Suprapubic skin (tissue), 4 donors: ENCODE measurements at places on chromosomes 3 and 15. TPM values are rescaled to one million over a fixed set of nuclear protein-coding genes. Genes with fewer than 3 reads are reported as not detected.
A peak's percentile ranks its signal among the peaks of the same experiment; 100 is the strongest.

DNA sequence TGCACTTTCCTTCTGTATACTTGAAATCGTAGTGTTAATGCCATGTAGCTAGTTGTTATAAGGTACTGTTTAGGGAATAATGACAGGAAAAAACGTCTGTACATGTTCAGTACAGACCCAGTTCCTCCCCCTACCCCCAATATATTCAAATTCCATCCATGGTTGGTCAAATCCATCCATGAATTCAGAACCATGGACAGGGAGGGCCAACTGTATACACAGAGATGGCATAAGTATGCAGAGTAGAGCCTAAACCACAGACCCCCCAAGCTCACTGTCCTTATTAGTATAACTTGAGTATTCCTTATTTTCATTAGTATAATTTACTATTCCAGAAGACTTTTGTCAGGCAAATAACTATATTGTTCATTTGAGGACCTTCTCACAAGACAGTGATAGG, 51.2 kb upstream of the ADAMTS17 start:
- H3K27ac ChIP-seq, result no peak overlapping the region
- no peaks in the 10 kb centered on the region for H3K27me3 ChIP-seq
- no peak overlapping the region for H3K4me3 ChIP-seq
- H3K36me3 ChIP-seq, result no peaks in the 10 kb centered on the region
- no peaks in the 10 kb centered on the region for H3K4me1 ChIP-seq

GRCh38 chr15:83372434-83372891, 74.7 kb upstream of the SH3GL3 start:
- peaks cover 50% of the 10 kb centered on the region for H3K27me3 ChIP-seq
- H3K36me3 ChIP-seq, result no peaks in the 10 kb centered on the region
- H3K4me3 ChIP-seq, result no peak overlapping the region
- DNase-seq, result no peak
- peaks cover 5% of the 10 kb centered on the region for H3K4me1 ChIP-seq

DNA sequence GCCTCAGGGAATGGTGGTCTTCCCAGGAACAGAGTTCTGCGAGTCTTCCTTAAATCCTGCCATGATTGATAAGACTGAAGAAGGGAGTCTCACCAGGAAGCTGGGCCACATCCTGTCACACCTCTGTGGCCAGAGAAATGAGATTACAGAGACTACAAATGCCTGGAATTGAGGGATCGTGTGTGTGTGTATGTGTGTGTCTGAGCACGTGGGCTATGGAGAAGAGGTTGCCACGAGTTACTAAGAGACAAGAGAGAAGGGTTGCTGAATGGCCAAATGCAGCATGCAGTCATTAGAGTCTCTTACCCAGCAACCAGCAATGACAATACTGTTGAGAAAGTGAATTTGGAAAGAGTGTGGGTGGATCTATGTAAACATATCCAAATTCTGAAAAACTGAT, 443.1 kb downstream of the MFSD1 start:
- no peaks in the 10 kb centered on the region for H3K27me3 ChIP-seq
- H3K4me3 ChIP-seq, result no peak overlapping the region
- H3K36me3 ChIP-seq, result no peaks in the 10 kb centered on the region
- no peak for DNase-seq
- H3K4me1 ChIP-seq, result no peaks in the 10 kb centered on the region

- H3K36me3 ChIP-seq, result no peaks in the 10 kb centered on the region
- no peak for DNase-seq
- no peak overlapping the region for H3K27ac ChIP-seq
- peaks cover 20% of the 10 kb centered on the region for H3K4me1 ChIP-seq
- no peak overlapping the region for H3K4me3 ChIP-seq
Observed at GRCh38 chr15:84926491-84927230, 42.2 kb downstream of the SLC28A1 start.

DNA sequence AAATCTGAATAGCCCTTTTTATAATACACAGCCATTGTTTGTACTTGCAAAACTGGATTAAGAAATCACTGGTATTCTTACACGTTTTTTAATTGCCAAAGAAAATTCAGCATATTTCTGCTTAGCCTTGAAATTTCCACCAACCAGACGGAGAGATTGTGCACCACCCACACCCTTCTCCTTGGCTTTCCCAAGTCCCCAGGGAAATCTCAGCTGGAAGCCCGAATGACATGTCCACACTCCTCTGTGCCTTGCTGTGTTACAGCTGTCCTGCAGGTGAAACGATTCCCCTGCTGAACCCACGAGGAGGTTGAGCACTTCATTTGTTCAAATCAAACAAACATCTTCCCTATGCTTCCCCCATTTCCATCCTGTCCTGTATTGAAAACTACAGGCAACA, 49.6 kb upstream of the PPARG start:
- DNase-seq, result peak; percentile 71
- peaks cover 7% of the 10 kb centered on the region for H3K4me1 ChIP-seq
- no peaks in the 10 kb centered on the region for H3K27me3 ChIP-seq
- no peaks in the 10 kb centered on the region for H3K36me3 ChIP-seq
- no peak overlapping the region for H3K27ac ChIP-seq

DNA sequence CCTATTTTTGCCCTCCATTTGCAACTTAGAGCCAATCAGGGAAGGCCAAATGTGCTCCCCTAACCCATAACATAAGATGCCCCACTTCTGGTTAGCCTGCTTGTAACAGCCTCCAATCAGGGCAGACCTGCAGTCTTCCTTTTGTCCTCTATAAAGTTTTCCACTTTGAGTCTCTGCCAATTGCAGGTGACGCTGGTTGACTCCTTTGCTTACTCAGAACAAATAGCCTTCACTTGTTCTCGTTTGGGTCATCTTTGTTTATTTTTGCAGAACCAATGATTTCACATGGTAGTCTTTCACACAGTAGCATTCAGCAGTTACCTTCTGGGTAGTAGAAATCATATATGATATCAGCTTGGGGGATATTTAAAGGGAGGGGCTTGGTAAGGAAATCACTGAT, 225.6 kb downstream of the MINAR1 start:
- no peak overlapping the region for H3K4me3 ChIP-seq
- H3K36me3 ChIP-seq, result no peaks in the 10 kb centered on the region
- no peaks in the 10 kb centered on the region for H3K4me1 ChIP-seq
- DNase-seq, result no peak
- H3K27me3 ChIP-seq, result no peaks in the 10 kb centered on the region

GRCh38 chr3:63864965-63865327, 1.3 kb downstream of the ATXN7 start:
- H3K27ac ChIP-seq, result peak overlapping the region; percentile 88
- H3K36me3 ChIP-seq, result peaks cover 5% of the 10 kb centered on the region
- peaks cover 31% of the 10 kb centered on the region for H3K4me1 ChIP-seq

DNA sequence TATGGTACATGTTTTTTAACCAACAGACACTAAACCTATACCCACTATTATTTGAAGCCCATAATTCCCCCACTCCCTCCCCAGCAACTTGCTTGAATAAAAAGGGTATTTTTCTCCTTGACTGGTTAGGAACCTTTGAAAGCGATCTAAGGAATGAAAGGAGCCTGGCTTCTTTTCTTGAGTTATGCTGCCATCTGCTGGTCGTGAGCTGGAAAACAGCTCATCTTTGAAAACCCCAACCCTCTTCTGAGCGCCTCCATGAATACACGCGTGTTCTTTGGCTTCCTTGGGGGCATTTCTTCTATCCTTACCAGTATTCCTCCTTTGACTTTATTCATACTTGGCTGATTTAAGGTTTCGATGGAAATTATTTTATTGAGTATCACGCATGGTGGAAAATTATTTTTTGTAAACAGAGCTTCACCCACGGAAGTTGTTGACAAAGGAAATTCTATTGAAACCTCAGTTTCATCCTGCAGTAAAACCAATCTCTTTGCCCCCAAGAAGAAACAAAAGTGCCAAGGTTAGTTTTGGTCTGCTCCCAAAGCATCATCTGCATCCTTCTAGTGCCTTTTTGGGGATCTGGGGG, 171.6 kb downstream of the SV2B start:
- no peaks in the 10 kb centered on the region for H3K36me3 ChIP-seq
- no peak overlapping the region for H3K27ac ChIP-seq
- H3K4me3 ChIP-seq, result no peak overlapping the region
- H3K27me3 ChIP-seq, result no peaks in the 10 kb centered on the region
- no peaks in the 10 kb centered on the region for H3K4me1 ChIP-seq
- no peak for DNase-seq

- DNase-seq, result no peak
- H3K4me1 ChIP-seq, result peaks cover 7% of the 10 kb centered on the region
- H3K4me3 ChIP-seq, result no peak overlapping the region
Observed at GRCh38 chr15:34501131-34501530, 63.5 kb upstream of the GOLGA8A start.

GRCh38 chr3:18716821-18717220, 291.7 kb upstream of the SATB1 start:
- H3K27me3 ChIP-seq, result no peaks in the 10 kb centered on the region
- peaks cover 4% of the 10 kb centered on the region for H3K4me1 ChIP-seq
- H3K27ac ChIP-seq, result no peak overlapping the region
- no peaks in the 10 kb centered on the region for H3K36me3 ChIP-seq
- no peak for DNase-seq
- no peak overlapping the region for H3K4me3 ChIP-seq

- H3K4me1 ChIP-seq, result peaks cover 5% of the 10 kb centered on the region
- no peak overlapping the region for H3K27ac ChIP-seq
- no peaks in the 10 kb centered on the region for H3K36me3 ChIP-seq
- DNase-seq, result no peak
- H3K27me3 ChIP-seq, result no peaks in the 10 kb centered on the region
Observed at GRCh38 chr3:123409443-123410148, 39.3 kb downstream of the ADCY5 start.

DNA sequence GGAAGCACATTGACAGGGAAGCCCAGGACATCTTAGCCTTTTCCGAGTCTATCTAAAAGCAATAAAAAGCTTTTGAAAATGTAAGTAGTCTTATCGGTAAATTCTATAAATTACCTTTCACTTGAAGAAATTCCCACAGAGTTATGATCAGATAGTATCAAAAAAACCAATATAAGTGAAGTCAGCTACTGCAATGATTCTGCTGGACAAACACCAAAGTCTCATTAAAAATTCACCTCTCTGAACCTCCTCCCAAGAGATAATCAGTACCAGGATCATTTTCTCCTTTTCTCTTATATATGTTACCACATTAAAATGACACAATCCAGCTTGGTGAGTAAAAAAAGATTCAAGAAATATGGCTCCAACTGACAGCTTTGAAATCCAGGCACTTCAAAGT, 69.2 kb downstream of the FRMD5 start:
- DNase-seq, result no peak
- no peak overlapping the region for H3K4me3 ChIP-seq
- no peaks in the 10 kb centered on the region for H3K36me3 ChIP-seq
- H3K27me3 ChIP-seq, result no peaks in the 10 kb centered on the region
- no peaks in the 10 kb centered on the region for H3K4me1 ChIP-seq

DNA sequence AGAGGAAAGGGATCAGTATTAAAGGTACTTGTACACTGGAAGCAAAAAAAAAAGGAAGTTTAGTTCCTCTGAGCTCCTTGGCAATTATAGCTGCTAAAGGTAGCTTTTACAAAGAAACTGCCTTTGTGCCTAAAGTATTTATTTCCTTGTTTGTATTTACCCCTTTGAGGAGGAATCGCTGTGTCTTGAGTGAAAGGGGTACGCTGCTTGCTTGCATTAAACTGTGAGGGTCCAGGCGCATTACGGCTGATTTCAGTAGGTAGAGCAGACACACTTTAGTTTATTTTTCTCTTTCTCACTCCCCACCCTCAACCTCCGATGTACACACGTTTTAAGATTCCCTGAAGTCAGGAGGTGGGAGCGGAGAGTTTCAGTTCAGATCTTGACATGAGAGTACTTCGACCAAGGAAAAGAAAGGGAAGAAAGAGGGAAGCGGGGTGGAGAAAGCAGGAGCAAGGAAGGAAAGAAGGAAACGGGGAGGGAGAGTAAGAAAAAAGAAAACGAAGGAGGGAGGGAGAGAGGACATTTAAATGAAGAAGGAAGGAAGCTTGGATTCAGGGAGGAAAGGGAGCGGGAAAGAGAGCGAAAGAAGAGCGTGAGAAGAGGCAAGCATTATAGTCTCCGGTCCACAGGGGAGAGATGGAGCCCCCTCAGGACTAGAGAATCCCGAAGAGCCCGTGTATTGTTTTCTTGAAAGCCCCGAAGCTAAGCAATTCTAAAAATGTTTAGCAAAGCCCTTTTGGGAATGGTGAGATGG, 1.2 kb upstream of the MME start:
- H3K4me3 ChIP-seq, result peak overlapping the region; percentile 59
- no peaks in the 10 kb centered on the region for H3K36me3 ChIP-seq
- H3K27me3 ChIP-seq, result peaks cover 22% of the 10 kb centered on the region
- no peak overlapping the region for H3K27ac ChIP-seq
- no peak for DNase-seq
- H3K4me1 ChIP-seq, result peaks cover 21% of the 10 kb centered on the region

DNA sequence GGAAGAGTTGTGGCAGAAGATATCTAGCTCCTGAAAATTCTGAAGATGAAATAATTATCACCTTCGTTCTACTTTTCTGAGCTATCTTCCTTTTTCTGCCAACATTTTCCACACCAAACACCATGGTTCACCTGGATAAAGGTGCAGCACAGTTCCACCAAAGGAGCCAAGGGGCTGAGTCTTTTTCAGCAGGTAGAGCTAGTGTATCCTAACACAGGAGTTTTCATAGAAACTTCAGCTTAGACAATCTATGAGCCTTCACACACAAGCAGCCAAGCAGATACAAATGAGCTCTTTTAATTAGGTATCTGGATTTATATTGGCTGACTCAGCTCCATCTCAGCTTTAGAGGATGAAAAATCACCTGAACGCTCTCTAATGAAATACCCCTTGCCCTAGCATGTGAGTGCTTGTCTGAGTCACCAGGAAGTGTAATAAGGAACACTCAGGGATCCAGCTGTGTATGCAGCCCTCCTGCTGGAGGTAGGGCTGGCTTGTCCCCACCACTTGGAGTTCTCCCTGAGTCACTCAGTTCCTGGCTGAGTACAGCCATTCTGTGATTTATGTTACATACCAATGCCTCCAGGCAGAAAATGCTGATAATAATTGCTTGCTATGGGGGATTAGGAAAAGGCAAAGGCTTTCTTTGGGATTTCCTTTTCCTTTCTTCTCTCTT, 385.7 kb downstream of the LSAMP start:
- H3K36me3 ChIP-seq, result no peaks in the 10 kb centered on the region
- no peaks in the 10 kb centered on the region for H3K27me3 ChIP-seq

DNA sequence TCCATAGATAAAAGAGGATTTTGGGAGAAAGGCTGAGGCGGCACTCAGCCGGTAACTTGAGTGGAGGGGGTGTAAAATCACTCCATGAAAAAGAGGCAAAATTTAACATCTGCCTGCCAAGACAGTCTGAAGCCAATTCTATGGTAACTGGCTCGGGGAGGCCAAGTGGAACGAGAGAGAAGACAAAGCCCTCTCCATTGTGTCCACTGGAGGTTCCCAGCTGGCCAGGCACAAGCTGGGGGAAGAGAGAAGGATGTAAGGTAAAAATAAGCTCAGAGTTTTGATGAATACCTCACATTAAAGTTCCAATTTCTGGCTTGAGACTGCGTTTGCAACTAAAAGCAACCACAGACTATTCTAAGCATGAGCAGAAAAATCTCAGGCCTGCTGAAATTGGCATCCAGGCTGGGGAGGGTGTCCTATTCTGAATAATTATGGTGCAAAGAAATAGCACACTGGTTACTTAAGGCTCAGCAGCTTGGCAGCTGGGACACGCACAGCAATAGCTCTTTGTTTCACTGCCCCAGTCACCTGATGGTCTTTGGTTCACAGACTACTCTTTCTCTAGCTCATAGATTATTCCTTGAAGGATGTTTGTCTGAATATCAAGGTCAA, 48.8 kb downstream of the CHRD start:
- H3K4me1 ChIP-seq, result peaks cover 20% of the 10 kb centered on the region
- H3K27me3 ChIP-seq, result no peaks in the 10 kb centered on the region
- H3K4me3 ChIP-seq, result no peak overlapping the region
- no peak overlapping the region for H3K27ac ChIP-seq
- H3K36me3 ChIP-seq, result no peaks in the 10 kb centered on the region

The C3orf20 gene
- not detected for total RNA-seq

The CPNE9 gene
- 0.86 TPM for total RNA-seq

The GOLGA8G gene
- total RNA-seq, result not detected

The TRIM42 gene
- not detected for total RNA-seq

The PPP1R14D gene
- total RNA-seq, result not detected
